Muscle of leg (tissue), 16 donors: ENCODE measurements at places on chromosomes 3 and 15. TPM values are rescaled to one million over a fixed set of nuclear protein-coding genes. Genes with fewer than 3 reads are reported as not detected.

- H3K36me3 ChIP-seq, result peaks cover 4% of the 10 kb centered on the region
- H3K4me3 ChIP-seq, result no peak overlapping the region
- no peaks in the 10 kb centered on the region for H3K4me1 ChIP-seq
- no peak overlapping the region for H3K27ac ChIP-seq
- no peaks in the 10 kb centered on the region for H3K27me3 ChIP-seq
Observed at GRCh38 chr3:52383446-52383845, 61.5 kb downstream of the SEMA3G start.

DNA sequence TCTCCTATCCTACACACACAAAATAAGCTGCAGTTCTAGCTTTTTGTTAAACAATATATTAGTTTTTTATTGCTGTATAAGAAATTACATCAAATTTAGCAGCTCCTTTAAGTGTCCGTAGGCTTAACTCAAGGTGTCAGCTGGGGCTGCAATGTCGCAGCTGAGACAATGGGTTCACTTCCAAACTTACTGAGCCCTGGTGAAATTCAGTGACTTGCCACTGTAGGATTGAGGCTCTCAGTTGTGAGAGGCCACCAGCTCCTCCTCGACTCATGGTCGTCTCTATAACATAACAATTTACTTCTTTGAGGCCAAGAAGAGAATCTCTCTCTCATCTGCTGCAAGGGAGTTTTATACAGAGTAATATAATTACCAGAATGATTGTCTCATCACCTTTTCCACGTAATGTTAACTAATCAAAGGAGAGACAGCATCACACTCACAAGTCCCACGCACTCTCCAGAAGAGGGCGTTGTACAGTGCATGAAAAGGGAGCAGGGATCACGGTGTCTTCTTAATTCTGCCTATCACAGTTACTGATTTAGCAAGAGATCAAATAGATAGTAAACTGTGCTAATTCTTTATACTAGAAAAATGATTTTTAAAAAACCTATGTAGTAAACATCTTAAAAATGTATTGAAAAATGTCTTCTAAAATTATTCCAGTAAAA is 735.6 kb upstream of the GBE1 start:
- H3K27ac ChIP-seq, result no peak overlapping the region
- no peaks in the 10 kb centered on the region for H3K27me3 ChIP-seq
- no peaks in the 10 kb centered on the region for H3K36me3 ChIP-seq
- DNase-seq, result no peak

DNA sequence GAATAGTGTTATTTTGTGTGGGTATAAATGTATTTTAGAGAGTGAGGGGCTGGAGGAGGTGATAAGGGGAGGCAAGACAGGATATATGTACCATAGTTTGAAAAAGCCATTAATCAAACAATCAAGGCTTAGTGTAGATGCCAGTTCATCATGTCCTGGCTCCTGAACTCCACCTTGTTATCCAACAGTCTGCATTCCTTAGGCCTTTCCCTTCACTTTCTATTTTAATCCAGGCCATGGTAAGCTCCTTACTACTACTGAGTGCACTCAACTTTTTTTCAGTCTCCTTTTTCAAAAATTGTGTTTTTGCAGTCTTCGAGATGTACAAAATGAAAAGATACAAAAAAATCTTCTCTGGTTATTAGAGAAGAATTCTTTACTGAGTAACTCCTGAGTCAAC is 700.5 kb upstream of the NAALADL2 start:
- no peaks in the 10 kb centered on the region for H3K36me3 ChIP-seq
- no peaks in the 10 kb centered on the region for H3K4me1 ChIP-seq
- DNase-seq, result no peak

DNA sequence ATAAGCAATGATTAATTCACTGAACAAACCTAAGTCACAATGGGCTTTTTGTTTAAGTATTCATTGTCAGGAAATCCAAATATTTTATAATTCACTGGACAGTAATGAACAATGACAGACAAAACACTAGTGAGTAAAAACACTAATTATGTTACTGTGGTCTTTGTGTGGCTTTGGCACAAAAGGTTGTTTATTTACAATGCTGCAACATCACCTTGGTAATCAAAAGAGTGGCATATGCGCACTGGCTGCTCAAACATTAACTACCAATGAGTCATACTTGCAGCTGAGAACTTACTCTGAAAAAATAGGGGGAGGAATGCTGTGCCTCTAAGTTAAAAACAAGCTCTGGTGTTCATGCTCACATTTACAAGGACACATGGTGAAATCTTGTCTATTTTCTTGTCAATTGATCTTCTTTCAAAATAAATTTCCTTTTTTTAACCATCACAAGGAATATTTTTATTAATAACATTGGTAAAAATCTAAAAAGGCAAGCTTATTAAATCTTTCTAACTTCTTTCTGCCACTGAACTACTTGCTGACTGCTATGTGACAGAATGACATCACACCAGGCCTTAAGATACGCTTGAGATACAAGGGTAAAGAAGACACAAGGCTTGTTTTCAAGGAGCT is 85.2 kb upstream of the PPIB start:
- no peak overlapping the region for H3K4me3 ChIP-seq
- peak overlapping the region; percentile 47 for H3K27ac ChIP-seq
- DNase-seq, result peak; percentile 43
- no peaks in the 10 kb centered on the region for H3K36me3 ChIP-seq

GRCh38 chr15:101256757-101257156 is 4.9 kb upstream of the CHSY1 start:
- peaks cover 43% of the 10 kb centered on the region for H3K4me1 ChIP-seq
- H3K27me3 ChIP-seq, result no peaks in the 10 kb centered on the region
- no peaks in the 10 kb centered on the region for H3K36me3 ChIP-seq
- no peak for DNase-seq

DNA sequence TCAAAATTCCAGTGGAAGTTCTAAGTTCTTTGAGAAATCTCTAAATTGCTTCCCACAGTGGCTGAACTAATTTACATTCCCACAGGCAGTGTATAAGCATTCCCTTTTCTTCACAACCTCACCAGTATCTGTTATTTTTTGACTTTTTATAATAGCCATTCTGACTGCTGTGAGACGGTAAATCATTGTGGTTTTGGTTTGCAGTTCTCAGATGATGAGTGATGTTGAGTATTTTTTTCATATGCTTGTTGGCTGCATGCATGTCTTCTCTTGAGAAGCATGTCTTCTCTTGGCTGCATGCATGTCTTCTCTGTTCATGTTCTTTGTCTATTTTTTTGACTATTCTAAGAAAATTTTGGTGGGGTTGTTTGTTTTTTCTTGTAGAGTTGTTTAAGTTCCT is 499.6 kb upstream of the CCDC54 start:
- no peaks in the 10 kb centered on the region for H3K36me3 ChIP-seq
- H3K4me3 ChIP-seq, result no peak overlapping the region
- no peaks in the 10 kb centered on the region for H3K4me1 ChIP-seq
- H3K27ac ChIP-seq, result no peak overlapping the region
- no peaks in the 10 kb centered on the region for H3K27me3 ChIP-seq

GRCh38 chr15:81945014-81945615 is 100.7 kb downstream of the MEX3B start:
- no peak overlapping the region for H3K4me3 ChIP-seq
- DNase-seq, result no peak
- no peaks in the 10 kb centered on the region for H3K4me1 ChIP-seq
- H3K27me3 ChIP-seq, result no peaks in the 10 kb centered on the region
- H3K27ac ChIP-seq, result no peak overlapping the region

GRCh38 chr3:62361261-62361660 is 12.1 kb downstream of the FEZF2 start:
- peaks cover 24% of the 10 kb centered on the region for H3K27me3 ChIP-seq
- no peak overlapping the region for H3K27ac ChIP-seq
- no peak for DNase-seq

DNA sequence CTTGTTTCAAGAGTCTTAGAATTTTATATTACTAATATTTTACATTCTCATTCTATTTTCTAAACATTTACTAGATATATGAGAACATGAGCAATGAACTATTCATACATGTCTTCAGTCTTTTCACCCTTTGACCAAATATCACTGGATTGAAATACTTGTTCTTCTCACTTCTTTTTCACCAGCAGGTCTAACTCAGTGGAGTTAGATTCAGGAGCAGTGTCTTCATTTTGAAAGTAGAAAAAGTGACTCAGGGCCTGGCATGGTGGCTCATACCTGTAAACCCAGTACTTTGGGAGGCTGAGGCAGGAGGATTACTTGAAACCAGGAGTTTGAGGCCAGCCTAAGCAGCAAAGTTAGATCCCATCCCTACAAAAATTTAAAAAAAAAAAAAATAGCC is 70.8 kb downstream of the USP13 start:
- peaks cover 20% of the 10 kb centered on the region for H3K36me3 ChIP-seq
- H3K4me3 ChIP-seq, result no peak overlapping the region
- H3K4me1 ChIP-seq, result no peaks in the 10 kb centered on the region
- H3K27me3 ChIP-seq, result no peaks in the 10 kb centered on the region
- no peak overlapping the region for H3K27ac ChIP-seq

CPNE4 gene
- 0.31 TPM for polyA plus RNA-seq

NUDT16 gene
- polyA plus RNA-seq, result 21.0 TPM

ANO10 gene
- 15.2 TPM for polyA plus RNA-seq

ZNF609 gene
- 16.9 TPM for polyA plus RNA-seq

VGLL3 gene
- 20.5 TPM for polyA plus RNA-seq

TEX264 gene
- 21.4 TPM for polyA plus RNA-seq
